ENCODE measurements at places on chromosomes 2 and 18.

DNA sequence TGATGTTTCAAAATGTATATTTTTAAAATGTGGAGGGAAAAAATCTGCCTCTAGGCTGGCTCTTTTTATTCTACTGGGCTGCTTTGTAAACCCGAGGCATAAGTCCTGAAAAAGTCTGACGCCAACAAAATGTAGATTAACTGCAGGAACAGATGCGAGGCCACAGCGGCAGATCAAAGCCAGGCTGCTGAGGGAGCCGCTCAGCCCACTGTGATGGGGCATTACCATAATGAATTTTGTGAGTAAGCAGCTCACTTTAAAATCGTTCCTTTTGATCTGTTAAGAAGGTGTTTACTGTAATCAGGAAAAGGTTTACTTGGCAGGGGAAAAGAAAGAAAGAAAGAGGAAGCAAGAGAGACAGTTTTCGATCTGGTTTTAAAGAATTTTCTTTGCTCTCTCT lies 269.0 kb downstream of the ICOS start:
- no peak for DNase-seq

- no peak for DNase-seq
These were observed 319 bp downstream of the ZSCAN30 start for GRCh38 chr18:35289727-35290093.

DNA sequence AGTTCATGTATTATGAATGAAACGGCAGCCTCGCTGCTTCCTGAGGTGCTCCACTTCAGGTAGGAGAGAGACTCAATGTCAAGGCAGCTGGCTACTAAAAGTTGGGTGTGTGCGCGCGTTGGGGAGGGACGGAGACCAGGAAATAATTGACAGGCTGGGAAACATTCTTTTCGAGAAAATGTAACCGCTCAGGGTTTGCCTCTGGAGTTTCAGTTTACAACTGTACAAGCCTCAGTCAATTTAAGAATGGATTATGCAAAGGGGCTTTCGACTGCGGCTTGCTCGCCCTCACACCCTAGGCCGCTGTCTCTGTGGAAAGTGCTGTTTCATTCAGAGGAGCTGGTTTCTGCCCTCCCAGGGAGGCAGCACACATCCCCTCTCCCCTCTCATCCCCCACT lies 4.4 kb upstream of the SPRED2 start:
- no peak for DNase-seq

DNA sequence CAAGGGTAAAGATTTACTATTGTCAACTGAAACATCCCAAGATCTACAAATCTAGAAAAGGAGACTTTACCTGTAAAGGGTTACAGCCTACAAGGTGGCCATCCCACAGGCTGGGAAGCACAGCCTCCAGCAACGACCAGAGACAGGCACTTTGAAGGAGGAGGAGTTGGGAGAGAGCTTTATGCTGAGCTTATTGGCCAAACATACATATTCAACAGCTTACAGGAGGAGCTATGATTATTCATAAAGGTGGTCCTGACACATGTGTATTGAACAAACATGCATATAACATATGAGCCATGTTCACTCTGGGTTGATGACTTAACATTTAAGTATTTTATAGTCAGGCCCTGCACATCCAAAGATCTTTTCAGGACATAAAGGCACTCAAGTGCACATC lies 11.1 kb upstream of the ABCA12 start:
- no peak for DNase-seq

- no peak for DNase-seq
These were observed 5.4 kb downstream of the ITSN2 start for GRCh38 chr2:24354957-24355356.

DNA sequence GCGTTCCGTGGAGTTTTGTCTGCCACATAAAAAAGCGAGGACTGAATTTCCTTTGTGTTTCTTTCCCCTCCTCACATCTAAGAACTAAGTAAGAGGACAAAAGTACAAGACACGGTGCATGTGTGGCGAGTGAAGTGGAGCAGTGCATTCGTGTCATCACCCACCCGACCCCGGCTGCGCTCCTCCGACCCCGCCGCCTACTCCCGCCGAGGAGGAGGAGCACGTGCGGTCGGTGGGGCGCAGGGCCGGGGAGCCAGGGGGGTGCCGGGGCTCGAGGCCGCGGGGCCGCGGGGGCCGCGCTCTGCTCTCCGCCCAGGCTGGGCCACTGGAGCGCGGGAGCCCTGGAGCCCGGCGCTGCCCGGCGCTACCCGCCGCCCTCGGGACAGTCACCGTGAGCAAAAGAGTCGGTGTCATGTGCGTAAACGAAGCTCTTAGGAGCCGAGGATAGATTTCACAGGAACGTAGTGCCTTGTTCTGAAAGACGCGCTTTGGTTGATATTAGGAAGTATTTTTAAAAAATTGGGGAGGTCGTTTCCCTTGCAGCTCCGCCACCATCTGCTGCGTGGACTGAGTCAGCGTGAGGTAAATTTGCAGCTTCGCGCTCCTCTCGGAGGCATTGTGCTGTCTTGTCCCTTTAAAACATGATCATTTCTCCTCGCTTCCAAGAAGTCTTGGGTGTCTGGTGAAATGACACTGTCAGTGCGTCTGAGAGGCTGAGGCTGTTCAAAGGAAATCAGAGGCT lies 11.0 kb downstream of the TBR1 start:
- no peak for DNase-seq

- DNase-seq: no peak
These were observed 4.2 kb downstream of the TFPI start for GRCh38 chr2:187549951-187550555.

Measured in cerebellar cortex (tissue), 1 donor.